Smooth muscle cell of the brain vasculature (primary cell): ENCODE measurements at places on chromosomes 16 and 17.

DNA sequence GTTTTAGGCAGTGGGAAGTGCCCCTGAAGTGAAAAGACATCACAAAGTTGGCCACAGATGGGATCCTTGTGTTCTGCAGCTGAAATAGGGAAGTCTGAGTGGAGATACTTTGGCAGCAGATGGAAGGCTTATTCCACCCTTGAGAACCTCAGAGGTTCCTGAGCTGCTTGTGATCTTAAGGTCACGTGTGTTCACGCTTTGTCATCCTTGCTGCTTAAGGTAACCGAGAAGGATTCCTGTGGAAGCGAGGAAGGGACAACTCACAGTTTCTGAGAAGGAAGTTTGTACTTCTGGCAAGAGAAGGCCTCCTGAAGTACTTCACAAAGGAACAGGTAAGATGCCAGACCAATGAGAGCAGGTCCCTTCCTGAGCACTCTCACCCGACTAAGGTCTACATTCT lies 12.2 kb downstream of the ADAP2 start:
- no peak for DNase-seq

GRCh38 chr16:51569203-51569931 lies 418.3 kb upstream of the SALL1 start:
- no peak for DNase-seq

GRCh38 chr16:87493608-87494280 lies 920 bp upstream of the ZCCHC14 start:
- no peak for DNase-seq

GRCh38 chr16:72255786-72256185 lies 83.8 kb upstream of the PMFBP1 start:
- DNase-seq, result no peak

DNA sequence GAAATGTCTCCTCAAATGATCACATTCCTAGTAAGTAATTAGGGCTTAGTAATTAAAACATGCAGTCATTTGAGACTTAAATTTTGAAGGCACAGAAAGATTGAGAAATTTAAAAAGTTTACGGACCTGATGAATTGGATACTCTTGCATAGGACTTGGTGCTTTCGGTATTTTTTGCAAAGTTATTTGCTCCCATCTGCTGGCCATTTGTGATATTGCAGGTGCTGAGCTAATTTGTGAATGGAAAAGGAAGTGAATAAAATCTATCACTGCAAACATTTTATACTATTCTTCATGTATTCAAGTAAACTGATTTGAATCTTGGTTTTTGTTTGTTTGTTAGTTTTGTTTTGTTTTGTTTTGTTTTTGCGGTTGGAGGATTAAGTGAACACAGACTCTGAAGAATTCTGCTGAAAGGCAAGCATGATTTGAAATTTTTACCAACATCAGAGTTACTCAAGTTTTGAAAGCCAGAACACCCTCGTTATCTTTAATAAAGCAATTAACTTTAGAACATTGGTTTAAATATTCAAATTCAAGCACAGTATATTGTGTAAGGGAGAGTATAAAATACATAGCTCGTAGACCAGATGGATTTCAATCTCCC lies 689.5 kb upstream of the RBFOX1 start:
- DNase-seq, result peak; percentile 20
